Progenitor cell of endocrine pancreas (in vitro differentiated cells): ENCODE measurements at places on chromosomes 12 and 14.

DNA sequence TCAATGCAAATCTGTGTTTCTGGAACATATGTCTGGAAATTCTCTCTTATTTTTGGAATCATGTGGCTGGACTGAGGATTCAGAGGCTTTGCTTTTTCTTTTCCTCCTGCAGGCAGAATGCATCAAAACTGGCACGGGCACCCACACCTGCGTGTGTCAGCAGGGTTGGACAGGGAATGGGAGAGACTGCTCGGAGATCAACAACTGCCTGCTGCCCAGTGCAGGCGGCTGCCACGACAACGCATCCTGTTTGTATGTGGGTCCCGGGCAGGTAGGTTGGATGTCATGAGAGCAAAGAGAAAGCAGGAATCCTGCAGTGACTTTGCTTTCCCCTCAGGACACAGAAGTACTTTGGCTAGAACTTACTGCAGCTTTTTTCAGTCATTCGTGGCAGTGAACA, 90.3 kb downstream of the STAB2 start:
- DNase-seq = no peak

DNA sequence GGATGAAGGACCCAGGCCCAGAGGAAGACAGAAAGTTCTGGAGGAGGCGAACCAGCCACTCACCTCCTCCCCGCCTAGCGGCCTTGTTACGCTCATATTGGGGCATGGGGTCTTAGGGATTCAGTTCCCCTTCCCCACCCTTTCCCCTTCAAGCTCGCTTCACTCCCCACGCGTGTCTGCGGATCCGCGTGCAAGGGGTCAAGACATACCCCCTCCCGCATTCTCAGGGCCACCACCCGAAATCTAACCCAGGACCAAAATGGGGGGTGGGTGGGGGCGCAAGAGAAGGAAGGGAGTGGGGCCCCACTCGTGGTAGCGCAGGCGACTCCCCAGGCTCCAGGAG, 584 bp upstream of the RFX4 start:
- no peak for DNase-seq

- DNase-seq = no peak
These were observed 14.4 kb downstream of the TMTC1 start for GRCh38 chr12:29769162-29769858.

- DNase-seq = no peak
These were observed 84.8 kb upstream of the FICD start for GRCh38 chr12:108430245-108430644.

- no peak for DNase-seq
These were observed at the start of gene BIN2 for GRCh38 chr12:51323966-51324895. Gene BIN2, minus strand, starts transcription at chr12:51324174. Its CDS starts 72 bp downstream, at chr12:51324102.

DNA sequence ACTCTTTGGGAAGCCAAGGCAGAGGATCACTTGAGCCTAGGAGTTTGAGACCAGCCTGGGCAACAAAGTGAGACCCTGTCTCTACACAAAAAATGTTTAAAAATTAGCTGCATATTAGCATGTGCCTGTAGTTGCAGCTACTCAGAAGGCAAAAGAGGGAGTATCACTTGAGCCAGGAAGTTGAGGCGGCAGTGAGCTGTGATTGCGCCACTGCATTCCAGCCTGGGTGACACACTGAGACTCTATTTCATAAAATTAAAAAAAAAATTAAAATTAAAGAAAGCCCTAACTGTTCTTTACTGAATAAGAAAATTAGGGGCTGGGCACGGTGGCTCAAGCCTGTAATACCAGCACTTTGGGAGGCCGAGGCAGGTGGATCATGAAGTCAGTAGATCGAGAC, 27.0 kb downstream of the SENP1 start:
- DNase-seq = no peak

DNA sequence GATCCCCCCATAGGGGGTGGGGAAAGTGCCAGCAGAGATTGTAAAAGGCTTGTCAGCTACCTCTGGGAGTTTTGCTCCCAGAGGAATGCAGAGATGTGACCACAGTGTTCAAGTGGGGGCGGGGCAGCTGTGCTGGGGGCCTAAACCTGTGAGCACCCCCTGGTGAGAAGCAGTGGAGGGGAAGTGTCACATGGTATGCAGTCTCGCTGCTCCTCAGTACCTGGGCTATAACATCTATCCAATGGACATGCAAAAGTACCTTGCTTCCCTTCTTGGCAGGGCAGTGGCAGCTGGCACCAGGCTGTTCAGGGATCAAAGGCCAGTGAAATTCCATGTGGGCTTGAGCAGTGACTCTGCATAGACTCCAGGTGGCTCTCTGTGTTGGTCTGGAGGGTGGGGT, 20.3 kb downstream of the OR4K2 start:
- no peak for DNase-seq

GRCh38 chr12:103830025-103830725, 10.9 kb downstream of the NT5DC3 start:
- DNase-seq = no peak

DNA sequence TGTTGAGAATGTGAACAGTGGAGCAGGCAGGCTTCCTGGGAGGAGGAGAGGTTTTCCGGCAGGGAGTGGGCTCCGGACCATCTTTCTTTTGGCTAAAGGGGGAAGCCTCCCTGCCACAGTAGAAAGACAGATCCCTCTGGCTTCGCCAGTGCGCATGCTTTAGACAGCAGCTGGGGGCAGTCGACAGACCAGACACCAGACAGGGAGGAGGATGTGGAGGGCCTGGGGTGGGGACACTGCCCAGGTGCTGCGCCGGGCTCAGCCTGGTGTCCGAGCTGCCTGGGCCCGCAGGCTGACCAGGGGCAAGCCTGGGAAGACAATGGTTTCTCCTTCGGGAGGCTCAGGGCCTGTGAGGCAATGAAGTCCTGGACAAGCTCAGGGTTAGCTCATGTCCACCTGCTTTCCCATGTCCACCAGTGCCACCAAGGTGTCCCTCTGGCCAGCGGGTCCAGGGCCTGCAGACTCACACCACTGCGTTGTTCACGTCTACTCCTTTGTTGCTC, 67.3 kb downstream of the PRIMA1 start:
- no peak for DNase-seq

- DNase-seq = no peak
These were observed 5.0 kb upstream of the HOXC9 start for GRCh38 chr12:53995002-53995377.

DNA sequence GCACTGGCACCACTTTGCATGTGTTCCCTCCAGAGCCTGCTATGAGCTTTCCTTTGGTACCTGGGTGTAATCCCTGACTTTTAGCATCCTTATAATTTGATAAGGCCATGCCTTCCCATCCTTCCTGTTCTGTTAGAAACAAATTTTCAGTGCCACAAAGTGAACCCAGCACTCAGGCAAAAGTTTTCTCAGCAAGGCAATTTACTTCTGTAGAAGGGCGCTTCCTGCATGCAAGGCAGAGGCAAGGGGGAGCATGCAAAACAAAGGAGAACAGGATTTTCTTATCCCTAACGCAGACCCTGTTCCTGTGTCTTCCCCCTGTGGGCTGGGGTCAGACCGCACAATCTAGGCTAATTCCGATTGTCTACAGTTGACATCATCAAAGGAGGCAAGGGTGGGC, 108.7 kb downstream of the RIN3 start:
- no peak for DNase-seq

DNA sequence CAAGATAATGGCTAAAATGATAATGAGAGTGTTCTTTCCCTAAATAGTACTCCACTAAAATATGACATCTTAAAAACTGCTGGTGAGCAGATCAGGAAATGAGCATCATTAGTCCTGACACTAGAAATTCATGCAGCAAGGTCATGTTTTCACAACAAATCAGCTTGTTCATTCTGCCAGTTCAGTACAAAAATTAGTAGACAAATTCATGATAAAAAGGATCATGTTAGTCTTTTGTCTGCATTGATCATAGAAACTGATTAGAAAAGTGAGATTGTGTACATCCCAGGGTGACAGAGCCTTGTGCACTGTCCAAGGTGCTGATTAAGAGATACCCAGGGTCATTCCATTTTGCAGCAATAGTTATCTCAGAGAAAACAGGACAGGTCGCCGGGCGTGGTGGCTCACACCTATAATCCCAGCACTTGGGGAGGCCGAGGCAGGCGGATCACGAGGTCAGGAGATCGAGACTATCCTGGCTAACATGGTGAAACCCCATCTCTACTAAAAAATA, 163.6 kb downstream of the RIMBP2 start:
- DNase-seq = no peak

GRCh38 chr12:43162138-43162537, 389.9 kb downstream of the ADAMTS20 start:
- no peak for DNase-seq

DNA sequence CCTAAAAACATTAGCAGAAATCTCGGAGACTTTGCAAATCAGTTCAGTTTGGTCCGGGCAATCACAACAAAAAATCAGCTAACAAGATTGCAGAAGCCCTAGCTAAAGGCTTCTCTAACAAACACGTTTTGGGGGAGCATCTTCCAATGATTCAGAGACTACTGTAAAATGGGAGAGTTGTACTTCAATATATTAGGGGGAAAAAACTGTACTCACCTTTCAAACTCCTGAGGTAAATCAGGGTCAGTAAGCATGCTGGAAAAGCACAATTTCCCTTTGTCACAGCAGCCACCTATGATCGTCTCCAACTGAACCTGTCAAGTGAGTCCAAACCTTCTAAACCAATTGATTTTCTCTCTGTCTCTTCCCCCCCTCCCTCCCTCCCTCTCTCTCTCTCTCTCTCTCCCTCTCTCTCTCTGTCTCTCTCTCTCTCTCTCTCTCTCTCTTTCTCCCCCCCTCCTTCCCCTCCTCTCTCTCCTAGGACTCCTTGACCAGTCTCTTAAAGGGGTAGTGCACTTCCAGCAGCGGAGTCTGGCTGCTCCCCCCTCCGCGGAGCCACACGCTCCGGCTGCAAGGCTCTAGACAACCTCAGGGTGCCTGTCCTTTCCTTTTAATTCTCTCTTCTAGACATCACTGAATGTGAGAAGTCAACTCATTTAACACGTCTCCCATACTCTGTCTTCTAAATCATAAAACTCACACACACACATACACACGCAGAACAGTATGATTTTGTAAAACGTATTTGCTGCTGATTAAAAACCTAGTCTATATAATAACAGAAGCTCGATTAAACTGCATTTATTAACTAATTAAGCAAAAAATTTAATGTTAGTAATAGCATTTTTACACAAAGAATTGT, at the start of gene SOX5:
SOX5 (minus strand) TSS at position 323 of the 862 bp plus-strand sequence; CDS start at position 254, 69 bp downstream.
- peak; percentile 47 for DNase-seq

DNA sequence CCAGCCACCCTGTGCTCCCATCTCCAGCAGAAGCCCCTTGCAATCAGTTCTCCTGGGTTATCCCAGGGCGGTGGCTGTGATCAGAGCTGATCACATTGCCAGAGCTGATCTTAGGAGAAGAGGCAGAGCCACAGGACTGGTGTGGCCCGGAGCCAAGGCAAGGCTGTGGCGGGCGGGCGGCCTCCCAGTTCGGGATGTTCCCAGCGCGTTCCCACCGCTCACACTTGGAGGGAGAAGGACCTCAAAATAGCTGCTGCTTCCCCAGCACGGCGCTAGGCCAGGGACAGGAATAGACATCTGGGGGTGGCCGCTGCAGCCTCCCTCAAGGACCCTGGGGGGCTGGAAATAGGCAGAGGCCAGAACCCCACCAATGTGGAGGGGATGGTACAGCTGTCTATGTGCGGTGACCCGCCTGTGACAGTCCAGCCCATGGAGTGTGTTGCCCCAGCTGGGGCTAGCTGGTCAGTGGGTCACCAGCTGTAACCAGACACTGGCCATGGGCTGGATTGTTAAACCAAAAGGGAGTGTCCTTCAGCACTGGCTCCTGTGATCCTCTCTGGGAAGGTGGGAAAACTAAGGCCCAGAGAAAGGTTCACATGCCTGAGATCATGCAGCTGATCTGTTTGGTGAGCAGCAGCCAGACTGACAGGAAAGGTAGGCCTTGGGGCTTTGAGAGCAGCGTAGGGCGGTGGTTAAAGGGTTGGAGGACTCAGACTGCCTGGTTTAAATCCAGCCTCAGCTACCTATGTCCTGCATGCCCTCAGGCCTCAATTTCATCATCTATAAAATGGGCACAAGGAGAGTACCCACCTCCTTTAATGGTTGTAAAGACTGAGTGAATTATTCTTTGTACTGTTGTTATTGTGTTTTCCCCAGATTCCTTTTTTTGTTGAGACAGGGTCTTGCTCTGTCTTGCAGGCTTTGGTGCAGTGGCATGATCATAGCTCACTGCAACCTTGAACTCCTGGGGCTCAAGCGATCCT, 8.0 kb upstream of the POP5 start:
- DNase-seq = no peak

DNA sequence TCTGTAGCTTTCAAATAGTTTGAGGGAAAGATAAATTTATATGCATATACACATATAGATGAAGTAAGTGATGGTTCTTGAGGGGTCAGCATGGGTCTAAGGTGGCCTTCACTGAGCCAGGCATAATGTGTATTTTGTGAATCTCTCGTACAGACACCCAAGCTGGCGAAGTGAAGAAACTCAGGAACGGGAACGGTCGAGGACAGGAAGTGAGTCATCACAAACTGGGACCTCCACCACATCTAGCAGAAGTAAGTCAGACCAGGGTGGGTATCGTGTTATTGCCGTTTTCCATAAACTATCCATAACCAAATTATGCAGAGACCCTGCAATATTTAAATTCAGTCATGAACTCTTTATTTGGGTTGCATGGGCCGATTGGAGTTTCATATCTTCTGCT, 15.4 kb upstream of the TNS2 start:
- no peak for DNase-seq

DNA sequence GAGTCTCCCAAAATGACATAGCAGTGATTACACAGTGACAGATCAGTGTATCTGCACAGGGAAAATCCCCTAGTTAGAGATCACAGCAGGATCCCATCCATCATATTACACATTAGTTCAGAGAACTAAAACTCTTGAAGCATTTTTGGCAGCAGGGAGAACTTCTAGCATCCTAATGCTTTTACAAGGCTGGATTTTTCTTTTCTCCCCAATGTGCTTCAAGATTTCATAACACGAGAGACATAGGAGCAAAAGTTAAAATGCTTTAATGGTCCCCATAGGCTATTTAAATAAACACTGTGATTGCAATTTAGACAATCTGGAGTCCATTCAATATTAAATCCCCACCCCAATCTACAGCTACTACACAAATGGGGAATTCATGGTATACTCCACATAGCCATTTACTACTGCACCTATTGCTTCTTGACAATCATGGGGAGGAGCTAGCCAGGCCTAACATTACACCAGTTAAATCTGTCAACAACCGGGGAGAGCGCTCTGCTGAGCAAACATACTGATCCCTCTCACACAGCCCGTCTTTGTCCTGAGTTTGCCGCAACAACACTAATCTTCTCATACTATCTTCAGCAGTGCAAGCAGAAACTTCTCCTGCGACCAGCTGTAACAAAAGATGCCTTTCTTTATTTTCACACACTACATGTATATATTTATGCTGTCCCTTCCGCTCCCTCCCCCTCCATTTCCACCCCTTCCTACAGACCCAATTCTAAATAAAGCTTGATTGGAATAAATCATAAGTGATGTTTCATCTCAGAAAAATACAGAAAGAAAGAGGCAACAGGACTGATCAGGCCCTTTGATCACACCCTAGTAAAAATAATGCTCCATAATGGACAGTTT, 120.3 kb upstream of the SOX5 start:
- DNase-seq = peak; percentile 13

GRCh38 chr14:50667684-50667995, 466 bp downstream of the SAV1 start:
- DNase-seq = peak; percentile 36
